Brain (organoid and tissue), 16 donors: ENCODE measurements at places on chromosomes 5 and 9. TPM values are rescaled to one million over a fixed set of nuclear protein-coding genes. Genes with fewer than 3 reads are reported as not detected.
A peak's percentile ranks its signal among the peaks of the same experiment; 100 is the strongest.

DNA sequence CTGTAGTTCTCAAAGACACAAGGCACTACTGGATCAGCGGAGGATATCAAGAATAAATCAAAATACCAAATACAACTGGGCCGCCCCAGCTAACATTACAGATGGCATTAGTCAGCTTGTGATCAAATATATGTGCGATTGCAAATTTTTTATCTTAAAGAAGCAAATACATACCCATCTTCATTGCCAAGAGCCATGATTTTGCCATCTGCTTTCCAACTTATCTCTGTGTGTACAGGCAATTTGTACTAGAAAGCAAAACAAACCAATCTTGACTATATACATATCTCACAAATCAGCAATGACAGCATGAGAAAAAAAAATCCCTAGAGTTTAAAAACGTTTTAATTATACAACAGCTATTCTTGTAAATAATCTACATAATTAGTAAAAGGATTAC lies 20.3 kb downstream of the GEMIN5 start:
- peak; percentile 91 for DNase-seq

DNA sequence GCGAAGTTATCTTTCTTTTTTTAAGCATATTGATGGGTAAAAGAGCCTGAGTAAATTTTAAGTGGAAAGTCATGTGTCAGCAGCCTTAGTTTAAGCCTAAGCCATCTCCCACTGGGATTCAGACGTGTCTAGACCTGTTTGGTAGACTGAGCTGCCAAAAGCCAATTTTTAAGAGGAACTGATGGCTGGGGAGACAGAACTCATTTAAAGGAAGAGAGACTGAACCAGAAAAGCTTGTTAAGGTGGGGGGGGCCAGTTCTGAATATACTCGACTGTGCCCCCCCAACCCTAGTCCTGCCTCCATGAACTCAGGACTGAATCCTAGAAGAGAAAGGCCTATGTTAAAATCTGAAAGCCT lies 58.3 kb upstream of the PLPP1 start:
- no peak for DNase-seq

DNA sequence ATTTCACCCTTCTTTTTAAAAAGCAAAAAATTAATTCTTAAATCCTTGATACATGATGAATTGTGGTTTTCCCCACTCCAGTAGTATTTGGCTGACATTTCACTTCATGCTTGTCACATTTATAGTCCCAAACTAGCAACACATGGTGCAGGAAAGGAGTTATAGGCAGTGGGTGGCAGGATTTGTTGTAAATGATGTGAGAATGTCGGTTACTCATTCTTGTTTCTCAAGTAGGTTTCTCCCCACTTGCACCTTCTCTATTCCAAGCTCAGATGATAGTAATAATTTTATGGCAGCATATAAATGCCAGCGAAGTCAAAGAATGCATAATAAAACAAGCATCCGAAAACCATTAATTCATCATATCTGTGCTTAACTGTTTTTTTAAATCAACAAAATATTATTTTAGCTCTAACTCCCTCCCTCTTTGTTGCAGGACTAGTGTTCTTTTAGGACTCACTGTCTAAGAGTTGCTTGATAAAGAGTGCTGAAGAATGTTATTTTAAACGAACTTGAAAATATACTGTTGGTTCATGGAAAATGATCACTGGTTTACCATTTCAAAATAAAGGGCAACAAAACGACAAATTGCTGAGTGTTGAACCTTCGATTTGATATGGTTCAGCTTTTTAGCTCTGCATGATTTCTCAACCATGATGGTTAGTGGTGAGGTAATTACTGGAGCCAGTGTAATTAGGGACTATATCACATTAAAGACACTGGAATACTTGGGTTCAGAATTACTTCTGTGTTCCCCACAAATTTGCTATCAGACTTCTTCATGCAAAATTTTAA lies 88.1 kb upstream of the ADAMTSL1 start:
- DNase-seq = no peak

- DNase-seq = peak; percentile 36
Measured at GRCh38 chr5:35230038-35230611, at the start of gene PRLR. PRLR (minus strand) TSS chr5:35230487; CDS start chr5:35089620, 140,867 bp downstream.

GRCh38 chr9:17881371-17881770 lies 302.5 kb downstream of the SH3GL2 start:
- no peak for DNase-seq

GRCh38 chr5:33489481-33490067 lies 48.8 kb downstream of the TARS1 start:
- DNase-seq = no peak

DNA sequence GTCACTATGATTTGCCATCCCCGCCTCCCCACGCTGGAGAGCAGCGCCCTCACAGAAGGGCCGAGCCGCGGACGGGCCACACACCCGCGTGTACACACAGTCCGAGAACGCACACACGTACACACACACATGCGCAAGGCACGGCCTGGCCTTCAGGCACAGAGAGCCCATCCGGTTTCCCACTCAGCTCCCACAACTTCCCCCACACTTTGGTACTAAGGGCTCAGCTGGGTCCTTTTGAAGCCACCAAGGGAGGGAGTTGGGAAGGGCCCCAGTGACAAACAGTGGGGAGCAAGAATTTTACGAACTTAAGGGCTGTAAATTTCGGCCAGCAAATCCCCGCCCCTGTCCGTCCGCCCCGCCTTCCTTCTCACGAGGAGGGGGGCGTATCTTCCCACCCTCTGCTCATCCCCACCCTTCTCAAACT lies 133.3 kb upstream of the HAND1 start:
- DNase-seq = peak; percentile 20

Gene FABP6
- polyA plus RNA-seq = 7.7 TPM

Gene PCDHGB2
- polyA plus RNA-seq = 4.7 TPM
